ENCODE measurements at places on chromosomes 7 and 10.

- DNase-seq = no peak
Measured at GRCh38 chr7:32071466-32072091, 1.4 kb upstream of the PDE1C start.

GRCh38 chr7:823649-824048 lies 8.6 kb upstream of the SUN1 start:
- DNase-seq = no peak

- DNase-seq = no peak
Measured at GRCh38 chr7:128708235-128708634, 30.9 kb upstream of the CALU start.

- no peak for DNase-seq
Measured at GRCh38 chr10:113557424-113557862, 4.6 kb downstream of the HABP2 start.

DNA sequence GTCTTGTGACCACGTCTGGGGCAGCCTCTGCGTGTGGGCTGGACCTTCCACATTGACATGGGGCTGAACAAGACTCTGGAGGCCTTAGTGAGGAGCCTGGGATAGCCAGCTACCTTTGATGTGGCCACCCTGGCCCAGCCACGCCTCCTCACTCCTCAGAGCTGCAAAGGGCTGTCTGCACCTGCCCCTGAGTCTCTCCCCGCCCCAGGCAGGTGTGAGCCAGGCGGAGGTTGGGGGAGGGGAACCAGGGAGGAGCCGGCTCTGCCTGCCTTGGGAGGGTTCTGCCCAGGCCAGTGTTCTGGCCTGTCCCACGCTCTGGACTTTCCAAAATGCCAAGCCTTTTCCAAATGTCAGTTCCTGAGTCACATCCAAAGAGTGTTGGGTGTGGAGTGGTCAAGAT lies 72.2 kb downstream of the GTF2IRD1 start:
- no peak for DNase-seq

- no peak for DNase-seq
Measured at GRCh38 chr7:54689394-54690049, 69.5 kb downstream of the SEC61G start.

DNA sequence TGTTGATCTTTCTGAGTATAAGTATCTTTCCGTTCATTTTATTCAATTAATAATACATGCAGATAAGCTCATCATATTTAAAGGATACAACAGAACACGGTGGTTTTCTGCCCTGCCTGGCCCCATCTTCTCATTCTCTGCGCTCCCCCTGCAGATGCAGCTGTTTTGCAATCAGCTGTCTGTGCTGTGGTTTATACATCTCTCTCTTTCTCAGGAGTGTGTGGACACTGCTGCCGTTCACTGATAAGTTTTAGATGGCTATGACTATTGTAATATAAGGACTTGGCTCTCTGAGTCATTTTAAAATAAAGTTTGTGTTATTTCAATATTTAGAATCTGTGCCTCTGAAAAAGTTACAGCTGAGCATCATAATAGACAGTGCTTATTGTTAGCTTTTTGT lies 54.5 kb downstream of the CUL1 start:
- DNase-seq = no peak

GRCh38 chr10:89374713-89375141 lies 3.1 kb upstream of the IFIT1B start:
- no peak for DNase-seq

GRCh38 chr7:83276250-83276649 lies 113.6 kb upstream of the PCLO start:
- DNase-seq = no peak

All from EL (cell line).